NCI-H1694 (cell line): ENCODE measurements at places on chromosomes 1 and 21.

- DNase-seq, result no peak
Measured at GRCh38 chr1:13517193-13517812, 3.5 kb upstream of the LRRC38 start.

DNA sequence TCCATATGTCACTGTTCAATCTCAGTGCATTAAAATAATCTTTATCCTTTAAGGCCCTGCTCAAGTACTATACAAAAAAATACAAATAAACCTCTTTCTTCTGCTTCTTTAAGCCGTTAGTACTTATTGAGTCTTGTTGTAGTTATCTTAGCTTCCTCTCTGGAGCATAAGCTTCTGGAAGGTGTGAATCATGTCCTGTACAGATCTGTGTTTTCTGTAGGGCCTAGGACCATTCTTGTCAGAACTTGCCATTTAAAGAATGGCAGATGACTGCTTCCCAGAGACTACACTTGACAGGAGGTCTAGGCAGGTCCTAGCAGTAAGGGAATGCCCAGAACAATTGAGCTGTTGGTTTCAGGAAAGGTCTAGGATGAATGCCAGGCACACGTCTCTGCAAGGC is 12.9 kb downstream of the NEK7 start:
- DNase-seq, result no peak

DNA sequence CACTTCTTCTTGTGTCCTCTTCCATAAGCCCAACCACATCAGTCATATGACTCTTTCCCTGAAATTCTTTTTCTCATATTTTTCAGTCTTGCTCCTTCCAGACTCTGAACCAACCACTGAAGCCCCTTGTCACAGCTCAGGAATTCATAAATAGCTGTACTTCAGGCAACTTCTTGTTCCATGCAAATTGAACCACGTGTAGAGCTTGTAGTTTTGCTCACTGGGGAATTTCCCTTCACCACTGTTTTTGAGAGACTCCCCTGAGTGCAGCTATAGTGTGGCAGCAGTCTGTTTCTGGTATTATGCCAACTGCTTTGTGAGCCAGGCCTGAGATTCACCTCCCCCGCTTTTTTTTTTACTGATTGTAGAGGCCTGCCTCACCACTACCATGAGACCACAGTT is 150.3 kb upstream of the SPAG17 start:
- DNase-seq, result no peak

- no peak for DNase-seq
Measured at GRCh38 chr1:70442490-70442889, 31.4 kb downstream of the CTH start.

GRCh38 chr1:22196641-22197040 is 53.7 kb upstream of the WNT4 start:
- DNase-seq, result no peak

GRCh38 chr21:44722731-44723130 is 11.4 kb upstream of the TSPEAR start:
- no peak for DNase-seq
